Right atrium auricular region (tissue), 2 donors: ENCODE measurements at places on chromosomes 12 and 14. TPM values are rescaled to one million over a fixed set of nuclear protein-coding genes. Genes with fewer than 3 reads are reported as not detected.

DNA sequence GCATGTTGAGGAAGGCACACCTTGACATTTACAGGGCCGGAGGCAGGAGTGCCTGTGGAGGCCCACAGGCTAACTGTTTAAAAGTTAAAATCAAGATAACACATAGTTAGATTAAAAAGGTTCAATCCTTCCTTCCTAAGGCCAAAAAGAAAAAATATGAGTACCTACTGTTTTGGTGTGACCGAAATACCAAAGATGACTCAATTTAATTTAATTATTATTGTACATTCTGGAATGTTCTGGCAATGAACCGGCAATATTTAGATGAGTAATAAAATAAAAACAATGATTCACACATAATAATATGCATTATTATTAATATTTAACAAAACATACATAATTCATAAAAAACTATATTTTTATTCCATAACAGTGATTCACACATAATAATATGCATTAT, 136.8 kb upstream of the NTF3 start:
- DNase-seq: no peak

- no peak for DNase-seq
These were observed 103.8 kb upstream of the ETV6 start for GRCh38 chr12:11545484-11546330.

Gene ZNF26
- 6.6 TPM for total RNA-seq

DNA sequence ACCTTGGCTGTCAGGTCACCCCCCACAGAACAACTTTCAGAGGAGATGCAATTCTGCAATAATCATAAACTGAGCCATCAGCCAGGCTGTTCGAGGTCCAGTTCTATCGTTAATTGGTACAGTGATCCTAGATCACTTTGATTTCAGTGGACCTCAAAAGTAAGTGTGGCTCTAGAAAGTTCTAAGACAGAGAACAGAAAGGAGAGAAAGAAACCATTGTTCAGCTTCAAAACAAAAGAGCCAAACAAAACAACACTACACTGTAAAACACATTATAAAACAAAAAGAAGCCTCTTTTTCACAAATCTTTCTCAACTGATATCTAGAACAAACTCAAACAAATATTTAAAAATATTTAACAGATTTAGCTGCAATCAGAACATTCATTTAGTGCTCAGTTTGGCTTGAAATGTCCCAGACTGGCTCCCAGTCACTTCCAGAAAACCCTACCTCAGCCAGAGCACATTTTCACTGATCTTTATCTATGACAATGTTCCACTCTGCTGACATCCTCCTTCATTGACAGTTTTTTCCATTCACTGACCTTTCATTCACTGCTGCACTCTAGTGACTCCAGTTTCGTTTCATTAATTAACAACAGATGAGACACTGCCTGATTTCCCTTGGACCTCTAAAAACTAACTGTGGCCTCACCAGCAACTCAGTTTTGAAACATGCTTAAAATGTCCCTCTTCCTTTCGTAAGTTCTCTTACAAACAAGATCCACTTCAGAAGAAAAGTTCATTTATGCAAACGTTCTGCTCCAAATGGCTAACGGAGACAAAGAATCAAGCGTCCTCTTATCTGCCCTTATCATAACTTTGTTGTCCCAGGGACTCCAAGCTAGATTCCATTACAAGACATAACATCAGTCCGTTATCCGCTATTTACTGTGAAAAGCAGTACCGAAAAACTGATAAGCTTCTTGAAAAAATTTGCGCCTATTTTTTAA, 56.8 kb downstream of the DUSP16 start:
- no peak for DNase-seq

GRCh38 chr12:93287149-93287548, 90.6 kb upstream of the NUDT4 start:
- no peak for DNase-seq

DNA sequence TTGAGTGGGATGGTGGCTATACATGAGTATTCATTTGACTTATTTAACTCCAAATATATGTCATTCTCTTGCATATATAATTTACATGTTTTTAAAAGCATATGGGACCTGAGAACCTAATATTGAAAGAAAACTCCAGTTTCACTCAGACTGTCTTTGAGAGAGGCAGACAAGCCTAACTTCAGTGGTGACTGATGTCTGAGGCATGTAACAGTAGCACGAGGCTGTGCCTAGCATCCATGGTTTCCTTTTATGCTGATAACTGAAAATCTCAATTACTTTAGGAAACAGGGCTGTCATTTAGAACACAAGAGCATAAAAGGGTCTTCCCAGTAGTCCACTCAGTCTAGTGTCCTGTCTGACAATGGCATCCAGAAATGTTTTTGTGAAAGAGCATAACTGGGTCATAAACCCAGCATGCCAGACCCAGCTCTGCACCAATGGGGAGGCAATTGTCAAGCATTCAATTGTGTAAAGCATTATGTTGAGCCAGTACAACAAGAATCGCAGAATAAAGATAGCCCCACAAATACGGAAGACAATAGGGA, 24.3 kb downstream of the MAPK1IP1L start:
- DNase-seq: no peak

- DNase-seq: no peak
These were observed 71.9 kb downstream of the BCL11B start for GRCh38 chr14:99199846-99200653.

- DNase-seq: no peak
These were observed 87.8 kb downstream of the FLRT2 start for GRCh38 chr14:85617791-85618190.

DNA sequence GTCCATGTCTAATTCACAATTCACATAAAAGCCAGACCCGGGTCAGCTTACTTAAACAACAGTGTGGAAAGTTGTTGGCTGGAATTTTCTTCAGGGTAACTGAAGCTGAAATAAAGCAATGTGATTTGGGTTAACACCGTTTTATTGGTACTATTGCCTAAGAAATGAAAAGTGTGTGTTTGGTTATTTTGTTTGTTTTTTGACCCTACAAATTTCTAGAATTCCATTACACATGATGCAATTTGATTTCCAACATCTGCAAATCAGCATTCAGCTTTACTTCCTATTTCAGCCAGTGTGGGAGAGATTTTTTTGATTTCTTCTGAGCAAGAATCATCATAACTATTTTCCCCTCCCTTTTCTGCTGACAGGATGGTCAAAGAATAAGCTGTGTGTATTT, 45.7 kb upstream of the CLMN start:
- DNase-seq: no peak

Gene SLC2A13
- 8.8 TPM for total RNA-seq

DNA sequence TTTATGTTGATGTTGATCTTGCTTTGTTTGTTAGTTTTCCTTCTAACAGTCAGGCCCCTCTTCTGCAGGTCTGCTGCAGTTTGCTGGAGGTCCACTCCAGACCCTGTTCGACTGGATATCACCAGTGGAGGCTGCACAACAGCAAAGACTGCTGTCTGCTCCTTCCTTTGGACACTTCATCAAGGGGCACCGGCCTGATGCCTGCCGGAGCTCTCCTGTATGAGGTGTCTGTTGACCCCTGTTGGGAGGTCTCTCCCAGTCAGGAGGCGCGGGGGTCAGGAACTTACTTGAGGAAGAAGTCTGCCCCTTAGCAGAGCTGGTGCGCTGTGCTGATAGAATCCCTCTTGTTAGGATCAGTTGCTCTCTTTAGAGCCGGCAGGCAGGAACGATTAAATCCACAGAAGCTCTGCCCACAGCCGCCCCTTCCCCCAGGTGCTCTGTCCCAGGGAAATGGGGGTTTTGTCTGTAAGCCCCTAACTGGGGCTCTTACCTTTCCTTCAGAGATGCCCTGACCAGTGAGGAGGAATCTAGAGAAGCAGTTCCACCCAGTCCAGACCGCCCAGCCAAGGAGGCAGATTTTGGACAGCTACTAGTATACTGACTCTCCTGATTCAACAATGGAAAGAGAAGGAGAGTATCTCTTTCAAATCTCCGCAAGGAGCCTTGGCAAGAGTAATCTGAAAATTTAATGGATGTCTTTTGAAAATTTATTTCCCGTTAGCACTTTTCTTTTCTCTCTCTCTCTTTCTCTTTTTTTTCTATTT, 25.2 kb downstream of the MIA2 start:
- DNase-seq: no peak

GRCh38 chr14:84036840-84037239, 1493.1 kb upstream of the FLRT2 start:
- DNase-seq: no peak

DNA sequence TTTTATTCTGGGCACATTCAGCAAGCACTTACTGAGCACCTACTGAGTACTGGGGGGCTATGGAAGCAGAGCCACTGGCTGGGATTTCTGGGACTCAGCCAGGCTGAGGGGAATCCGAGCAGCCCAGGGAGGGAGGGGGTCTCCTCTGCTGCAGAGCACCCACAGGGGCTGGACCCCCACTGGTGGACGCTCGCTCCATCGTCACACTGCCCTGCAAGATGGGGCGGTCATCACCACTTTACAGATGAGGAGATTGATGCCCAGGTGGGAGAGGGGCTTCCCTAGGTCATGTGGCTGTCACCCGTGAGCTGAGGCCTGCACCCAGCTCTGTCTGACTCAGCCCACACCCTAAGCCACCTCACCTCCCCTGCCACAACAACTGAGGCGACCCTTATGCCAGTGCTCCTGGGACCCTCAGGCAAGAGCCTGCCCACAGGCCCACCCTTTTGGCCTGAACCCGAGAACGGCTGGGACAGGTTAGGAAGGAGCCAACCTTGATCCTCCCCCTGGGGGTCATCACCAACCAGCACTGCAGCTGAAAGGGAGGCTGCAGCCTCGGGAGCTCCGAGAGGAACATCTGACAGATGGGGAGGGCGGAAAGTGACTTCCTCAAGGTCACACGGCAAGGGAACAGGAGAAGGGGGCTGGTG, 74.4 kb downstream of the SERPINA3 start:
- DNase-seq: no peak

Gene GMFB
- total RNA-seq: 29.4 TPM

DNA sequence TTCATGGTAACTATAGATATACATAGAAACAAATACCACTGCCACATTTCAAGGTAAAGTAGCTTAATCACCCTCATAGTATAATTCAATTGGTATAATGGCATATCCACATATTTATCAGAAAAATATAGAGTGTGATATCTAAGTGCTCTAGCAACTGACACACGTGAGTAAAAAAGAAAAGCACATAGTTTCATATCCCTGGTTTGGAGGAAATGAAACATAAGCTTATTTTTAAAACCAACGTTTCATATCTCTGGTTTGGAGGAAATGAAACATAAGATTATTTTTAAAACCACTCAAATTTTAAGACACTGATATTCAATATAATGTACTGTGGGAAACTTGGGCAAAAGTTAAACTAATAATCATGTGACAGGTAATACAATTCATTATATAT, 2.1 kb downstream of the OR6C70 start:
- no peak for DNase-seq

DNA sequence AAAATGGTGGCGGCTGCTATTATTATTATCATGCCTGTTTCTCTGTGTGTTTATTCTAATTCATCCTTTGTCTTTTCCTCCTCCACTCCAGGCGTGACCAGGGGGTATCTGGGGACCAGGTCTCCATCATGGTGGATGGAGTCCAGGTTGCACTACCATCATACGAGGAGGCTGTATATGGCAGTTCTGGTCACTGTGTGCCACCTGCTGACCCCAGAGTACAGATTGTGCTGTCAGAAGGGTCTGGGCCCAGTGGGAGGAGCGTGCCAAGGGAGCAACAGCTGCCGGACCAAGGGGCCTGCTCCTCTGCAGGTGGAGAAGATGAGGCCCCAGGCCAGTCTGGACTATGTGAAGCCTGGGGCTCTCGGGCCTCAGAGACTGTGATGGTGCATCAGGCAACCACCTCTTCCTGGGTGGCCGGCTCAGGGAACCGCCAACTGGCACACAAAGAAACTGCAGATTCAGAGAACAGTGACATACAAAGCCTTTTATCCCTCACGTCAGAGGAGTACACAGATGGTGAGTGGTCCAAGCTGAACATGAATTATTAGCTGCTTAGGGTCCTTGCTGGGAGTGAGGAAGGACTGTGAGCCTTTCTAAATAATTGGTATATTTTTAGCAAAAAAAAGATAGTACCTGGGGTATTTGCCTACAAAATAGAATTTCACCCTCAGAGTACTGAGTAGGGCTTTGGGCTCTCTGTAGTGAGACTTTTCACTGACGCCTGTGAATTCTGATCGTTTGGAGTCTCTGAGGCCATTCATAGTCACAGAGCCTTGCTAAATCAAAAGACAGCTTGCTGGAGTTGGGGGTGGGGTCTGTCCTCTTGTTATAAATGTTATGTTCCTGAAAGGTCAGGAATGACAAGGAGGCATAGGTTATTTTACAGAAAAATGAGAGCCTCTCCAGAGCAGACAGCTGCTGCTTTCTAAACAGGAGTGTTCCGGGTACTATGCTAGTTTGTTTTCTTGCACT, 58.1 kb upstream of the SRSF5 start:
- no peak for DNase-seq

- DNase-seq: no peak
These were observed 30.9 kb downstream of the CLMN start for GRCh38 chr14:95288672-95289322.

GRCh38 chr12:89461649-89462612, 62.7 kb downstream of the GALNT4 start:
- no peak for DNase-seq

GRCh38 chr14:77880056-77880455, 80.1 kb downstream of the ADCK1 start:
- DNase-seq: no peak

Gene DENR
- 16.1 TPM for total RNA-seq

DNA sequence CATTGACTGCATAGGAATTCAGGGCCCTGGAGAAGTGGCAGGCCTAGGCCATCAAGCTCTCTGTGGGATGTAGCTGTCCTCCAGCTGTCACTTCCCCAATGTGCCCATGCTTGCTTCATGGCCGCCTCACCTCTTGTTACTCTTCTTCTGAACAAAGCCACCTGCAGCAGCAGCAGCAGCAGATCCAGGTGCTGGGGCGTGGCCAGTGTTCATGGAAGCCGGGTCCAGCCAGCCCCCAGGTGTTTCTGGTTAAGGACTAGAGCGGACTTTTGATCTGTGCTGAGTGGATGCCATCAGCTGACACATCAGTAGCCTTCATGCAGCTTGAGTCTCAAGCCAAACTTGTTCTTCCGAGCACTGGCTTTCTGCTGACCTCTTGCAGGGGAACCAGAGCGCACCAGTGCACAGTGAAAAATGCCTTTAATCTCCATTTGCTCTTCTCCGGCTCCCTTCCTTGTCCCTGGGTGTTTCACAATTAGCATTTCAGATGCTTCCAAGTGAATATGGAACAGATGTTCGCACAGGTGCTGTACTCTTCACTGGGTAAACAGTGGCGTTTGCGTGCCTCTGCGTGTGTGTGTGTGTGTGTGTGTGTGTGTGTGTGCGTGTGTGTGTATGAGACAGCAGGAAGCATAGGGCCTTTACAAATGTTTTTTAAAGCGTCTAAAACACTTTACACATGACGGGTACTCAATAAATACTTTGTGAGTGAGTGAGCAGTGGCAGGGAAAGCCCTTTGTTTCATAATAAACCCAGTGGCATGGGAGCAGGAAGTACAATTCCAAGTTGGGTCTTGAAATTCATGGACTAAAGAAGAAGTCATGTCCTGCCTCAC, 20.1 kb downstream of the TPCN1 start:
- no peak for DNase-seq
